ENCODE measurements at places on chromosomes 13 and 19.

GRCh38 chr19:34269489-34269888 lies 15.1 kb downstream of the GARRE1 start:
- DNase-seq, result no peak

DNA sequence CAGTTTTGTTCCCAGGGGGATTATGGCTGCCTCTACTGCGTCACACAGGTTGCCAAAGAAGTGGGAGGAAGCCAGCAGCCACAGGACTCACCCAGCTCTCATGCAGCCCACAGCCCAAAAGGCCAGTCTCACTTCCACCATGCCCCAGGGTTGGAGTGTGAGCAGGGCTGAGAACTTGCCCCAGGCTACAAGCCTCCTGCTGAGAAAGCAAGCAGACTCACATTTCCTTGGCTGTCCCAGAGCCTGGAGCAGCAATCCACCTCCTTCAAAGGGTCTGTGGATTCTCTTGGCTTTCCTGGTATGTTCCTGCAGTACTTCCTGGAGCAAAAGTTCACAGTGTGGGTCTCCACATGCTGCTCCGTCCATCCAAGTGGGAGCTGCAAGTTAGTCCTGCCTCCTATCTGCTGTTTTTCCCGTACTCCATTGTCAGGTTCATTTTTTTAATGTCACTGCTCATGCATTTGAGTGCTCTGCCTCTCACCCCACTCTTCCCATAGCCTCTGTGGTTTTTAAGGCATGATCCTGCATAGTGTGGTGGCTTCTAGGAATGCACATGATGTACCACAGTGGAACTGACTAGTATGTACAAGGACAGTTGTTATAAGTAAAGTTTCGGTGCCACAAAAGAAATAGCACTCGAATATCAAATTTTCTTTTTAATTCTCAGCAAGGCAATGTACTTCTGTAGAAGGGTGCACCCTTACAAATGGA lies 56.2 kb upstream of the ARHGEF7 start:
- no peak for DNase-seq

- no peak for DNase-seq
These were observed 6.3 kb upstream of the RDH13 start for GRCh38 chr19:55068950-55069864.

- DNase-seq, result no peak
These were observed 117.9 kb downstream of the STOML3 start for GRCh38 chr13:38872693-38873092.

GRCh38 chr13:91894316-91894715 lies 495.9 kb downstream of the GPC5 start:
- DNase-seq, result no peak
